ENCODE measurements at places on chromosomes 12 and 14. TPM values are rescaled to one million over a fixed set of nuclear protein-coding genes. Genes with fewer than 3 reads are reported as not detected.

The DPY19L2 gene
- total RNA-seq, result 4.0 TPM

The CNPY2 gene
- 82.1 TPM for total RNA-seq

GRCh38 chr14:68896132-68896531 is 83.0 kb downstream of the ACTN1 start:
- DNase-seq, result no peak
- H3K36me3 ChIP-seq, result peaks cover 45% of the 10 kb centered on the region
- H3K4me3 ChIP-seq, result no peak overlapping the region
- H3K4me1 ChIP-seq, result no peaks in the 10 kb centered on the region

DNA sequence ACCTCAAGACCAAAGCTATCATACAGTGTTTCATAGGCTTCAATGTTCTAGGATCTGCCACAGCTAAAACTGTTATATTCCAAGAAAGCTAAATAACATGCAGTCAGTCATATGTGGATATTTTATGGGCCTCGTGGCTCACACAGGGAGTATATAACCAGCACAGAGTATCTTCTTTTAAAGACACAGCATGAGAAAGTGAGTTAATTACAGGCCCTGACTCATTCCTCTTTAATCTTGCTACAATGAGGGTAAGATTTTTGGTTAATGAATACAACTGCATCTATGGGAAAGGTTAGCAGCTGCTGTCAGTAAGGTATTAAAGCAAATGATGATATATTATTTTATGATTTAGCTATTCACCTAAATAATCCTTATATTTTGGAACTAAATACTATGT is 111.0 kb downstream of the TRAFD1 start:
- no peaks in the 10 kb centered on the region for H3K4me1 ChIP-seq
- H3K27me3 ChIP-seq, result no peaks in the 10 kb centered on the region
- peaks cover 48% of the 10 kb centered on the region for H3K36me3 ChIP-seq
- DNase-seq, result no peak
- H3K27ac ChIP-seq, result no peak overlapping the region

GRCh38 chr12:21073129-21073528 is 57.9 kb upstream of the SLCO1B1 start:
- no peaks in the 10 kb centered on the region for H3K36me3 ChIP-seq
- no peak overlapping the region for H3K4me3 ChIP-seq
- H3K27ac ChIP-seq, result no peak overlapping the region
- DNase-seq, result no peak
- H3K4me1 ChIP-seq, result no peaks in the 10 kb centered on the region

DNA sequence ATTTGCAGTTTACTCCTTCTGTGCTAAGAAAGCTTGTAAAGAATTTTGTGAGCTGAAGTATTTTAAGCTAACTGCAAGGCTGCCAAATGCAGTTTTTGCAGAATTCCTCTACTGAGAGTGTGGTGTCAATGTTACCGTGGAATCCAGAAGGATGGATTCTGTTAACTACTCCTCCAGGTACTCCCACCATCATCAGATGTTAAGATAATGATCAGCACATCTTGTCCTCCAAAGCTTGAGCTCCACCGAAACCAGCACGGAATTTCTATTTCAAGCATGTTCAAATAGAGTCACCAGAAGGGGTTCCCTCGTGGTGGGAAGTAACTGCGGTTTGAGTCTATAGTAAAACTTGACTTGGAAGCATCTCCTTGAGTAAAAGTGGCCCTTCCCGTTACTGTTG is 64.3 kb upstream of the CDKN3 start:
- H3K4me3 ChIP-seq, result no peak overlapping the region
- H3K27ac ChIP-seq, result no peak overlapping the region
- H3K36me3 ChIP-seq, result no peaks in the 10 kb centered on the region
- DNase-seq, result no peak
- H3K4me1 ChIP-seq, result no peaks in the 10 kb centered on the region

Data from upper lobe of left lung (tissue), 6 donors.